ENCODE measurements at places on chromosomes 7 and 10.

- no peak for DNase-seq
Observed at GRCh38 chr7:107744345-107744750, 406 bp downstream of the CBLL1 start.

GRCh38 chr7:5211730-5212482 is 21.9 kb downstream of the WIPI2 start:
- DNase-seq, result no peak

DNA sequence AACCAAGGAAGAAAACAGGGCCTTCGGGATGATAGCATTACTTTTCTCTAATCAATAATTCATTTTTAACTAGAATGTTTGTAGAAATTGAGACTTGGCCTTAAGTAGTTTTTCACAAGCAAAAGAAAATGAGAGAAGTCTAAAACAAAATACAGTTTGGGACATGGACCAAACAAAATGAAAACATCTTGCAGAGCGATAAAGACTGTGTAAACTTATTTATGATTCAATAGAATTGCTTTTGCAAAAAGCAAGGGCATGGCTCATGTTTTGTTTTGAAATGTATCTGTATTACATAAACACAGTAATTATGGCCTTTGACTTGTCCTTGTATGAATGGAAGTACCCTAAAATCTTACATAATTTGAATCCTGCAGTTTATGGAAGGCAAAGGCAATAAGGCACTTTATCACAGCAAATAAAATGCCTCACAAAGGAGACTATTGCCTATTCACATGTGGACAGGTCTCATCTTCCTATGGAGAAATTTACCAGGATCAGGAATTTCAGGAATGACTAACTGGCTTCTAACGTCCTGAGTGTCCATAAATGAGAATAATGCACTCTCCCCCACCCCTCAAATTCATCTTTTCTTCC is 295.2 kb downstream of the PTEN start:
- DNase-seq, result no peak

- DNase-seq, result no peak
Observed at GRCh38 chr10:101827919-101828600, 9.8 kb upstream of the OGA start.

- DNase-seq, result peak; percentile 53
Observed at GRCh38 chr10:91901784-91902677, 7.3 kb downstream of the FGFBP3 start.

DNA sequence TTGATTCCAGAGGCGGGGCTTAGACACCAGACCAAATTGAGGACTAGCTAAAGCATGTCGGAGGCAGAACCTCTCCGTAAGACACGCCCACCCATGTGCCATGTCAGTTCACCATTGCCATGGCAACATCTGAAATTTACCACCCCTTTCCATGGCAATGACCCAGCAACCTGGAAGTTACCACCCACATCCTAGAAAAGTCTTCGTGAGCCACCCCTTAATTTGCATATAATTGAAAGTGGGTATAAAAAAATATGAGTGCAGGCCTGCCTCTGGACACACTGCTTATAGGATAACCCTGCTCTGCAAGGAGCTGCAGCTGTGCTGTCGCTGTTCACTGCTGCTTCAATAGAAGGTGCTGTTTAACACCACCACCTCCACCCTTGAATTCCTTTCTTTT is 28.0 kb downstream of the TMEM270 start:
- no peak for DNase-seq

DNA sequence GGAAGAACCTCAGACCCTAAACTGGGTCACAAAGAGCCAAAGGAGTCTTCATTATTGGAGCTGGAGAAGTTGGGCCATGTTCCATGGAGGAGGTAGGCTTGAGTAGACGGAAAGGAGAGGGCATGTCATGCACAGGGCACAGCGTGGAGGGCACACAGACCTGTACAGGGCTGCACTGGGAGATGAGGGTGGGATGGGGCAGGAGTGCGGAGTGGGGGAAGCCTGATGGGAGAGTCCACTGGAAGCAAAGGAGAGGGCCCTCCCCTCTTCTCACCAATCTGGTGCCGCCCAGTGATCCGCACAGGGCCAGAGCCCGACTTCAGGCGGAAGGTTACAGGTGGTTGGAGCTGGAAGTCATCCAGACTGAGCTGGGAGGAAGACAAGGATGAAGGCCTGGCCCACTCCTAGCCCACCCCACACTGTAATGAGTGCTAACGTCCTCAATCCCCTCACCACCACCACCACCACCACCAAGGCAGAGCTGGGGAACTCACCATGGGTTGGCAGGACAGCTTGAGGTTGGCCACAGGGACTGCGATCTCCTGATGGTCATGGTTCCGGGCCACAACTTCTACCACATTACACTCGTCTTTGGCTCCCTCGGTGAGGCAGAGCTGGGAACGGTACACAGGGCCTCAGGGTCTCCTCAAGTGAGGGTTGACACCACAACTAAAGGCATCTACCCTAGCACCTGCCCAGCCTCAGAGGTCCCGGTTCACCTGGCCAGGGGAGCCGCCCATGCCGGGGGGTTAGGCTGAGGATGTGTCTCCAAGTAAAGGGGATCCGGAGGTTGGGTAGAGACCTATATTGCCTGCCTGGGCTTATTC is 1.0 kb downstream of the NPM3 start:
- no peak for DNase-seq

- no peak for DNase-seq
Observed at GRCh38 chr7:29459589-29459988, 104.0 kb upstream of the PRR15 start.

- no peak for DNase-seq
Observed at GRCh38 chr7:2953588-2954407, 89.9 kb downstream of the CARD11 start.

DNA sequence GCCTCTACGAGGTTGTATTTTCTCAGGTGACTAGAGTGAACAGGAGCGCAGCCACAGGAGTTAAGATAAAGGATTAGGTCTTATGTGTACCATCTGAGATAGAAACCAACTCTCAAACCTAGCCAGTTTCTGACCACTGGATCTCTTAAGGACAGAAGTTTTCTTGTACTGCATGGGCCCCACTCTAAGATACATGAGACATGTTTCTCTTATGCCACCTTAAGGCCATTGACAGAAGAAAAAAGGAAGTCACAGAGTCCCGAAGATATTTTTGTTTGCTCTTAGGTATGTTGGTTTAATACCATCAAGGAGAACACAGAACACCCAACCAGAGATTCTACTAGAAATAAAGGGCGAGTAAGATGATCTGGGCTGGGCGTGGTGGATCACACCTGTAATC is 335.8 kb downstream of the FRMD4A start:
- no peak for DNase-seq

GRCh38 chr7:151459726-151460473 is 20.0 kb upstream of the CRYGN start:
- peak; percentile 78 for DNase-seq

- no peak for DNase-seq
Observed at GRCh38 chr10:132905661-132906060, 36.7 kb downstream of the CFAP46 start.

DNA sequence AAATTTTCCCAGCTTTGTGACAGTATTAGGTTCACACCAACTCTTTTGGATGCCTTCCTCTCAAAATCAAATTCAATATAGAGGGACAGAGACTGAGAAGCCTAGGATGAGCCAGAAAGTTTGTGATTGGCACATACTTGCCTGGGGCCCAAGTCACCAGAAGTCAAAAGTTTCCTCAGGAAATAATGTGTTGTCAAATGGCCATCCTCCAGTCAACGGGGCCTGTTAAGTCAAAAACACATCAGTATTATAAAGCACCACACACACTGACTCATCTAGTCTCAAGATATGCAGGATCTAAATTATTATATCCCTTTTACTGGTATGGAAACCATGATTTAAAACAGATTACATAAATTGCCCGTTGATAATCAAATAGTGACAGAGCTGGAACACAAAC is 158.1 kb downstream of the AHR start:
- DNase-seq, result no peak

DNA sequence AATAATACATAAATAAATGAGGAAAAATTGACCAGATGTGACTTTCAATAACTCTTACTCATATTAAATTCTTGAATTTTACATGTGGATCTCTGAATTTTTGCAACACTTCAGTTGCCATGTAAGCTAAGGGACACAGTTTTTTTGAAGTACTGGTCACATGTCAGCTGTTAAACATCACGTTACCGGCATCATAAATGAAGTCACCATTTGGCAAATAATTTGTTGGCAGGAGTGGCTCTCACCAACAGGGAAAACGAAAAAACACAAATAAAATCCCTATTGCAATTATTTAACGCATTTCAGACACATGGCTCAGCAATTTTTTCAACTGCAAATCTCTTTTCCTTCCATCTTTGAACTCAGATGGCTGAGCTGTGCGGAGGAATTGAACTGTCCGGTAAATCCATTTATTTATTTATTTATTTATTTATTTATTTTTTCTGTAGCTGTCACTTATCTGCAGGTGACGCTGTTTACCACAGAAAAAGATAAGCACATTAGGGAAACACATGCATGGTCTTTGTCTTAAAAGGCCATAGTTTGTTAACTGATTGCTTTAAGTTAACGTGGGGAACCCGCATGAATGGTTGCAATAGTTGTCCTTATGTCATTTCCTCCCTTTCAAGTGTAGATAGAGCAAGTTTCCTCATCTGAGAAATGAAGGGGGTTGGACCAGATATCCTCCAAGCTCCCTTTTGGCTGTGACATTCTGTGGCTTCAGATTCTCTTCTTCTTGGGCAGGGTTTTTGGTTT is 64.7 kb upstream of the JAZF1 start:
- DNase-seq, result peak; percentile 48

- DNase-seq, result no peak
Observed at GRCh38 chr10:131850383-131850870, 50.4 kb upstream of the PPP2R2D start.

DNA sequence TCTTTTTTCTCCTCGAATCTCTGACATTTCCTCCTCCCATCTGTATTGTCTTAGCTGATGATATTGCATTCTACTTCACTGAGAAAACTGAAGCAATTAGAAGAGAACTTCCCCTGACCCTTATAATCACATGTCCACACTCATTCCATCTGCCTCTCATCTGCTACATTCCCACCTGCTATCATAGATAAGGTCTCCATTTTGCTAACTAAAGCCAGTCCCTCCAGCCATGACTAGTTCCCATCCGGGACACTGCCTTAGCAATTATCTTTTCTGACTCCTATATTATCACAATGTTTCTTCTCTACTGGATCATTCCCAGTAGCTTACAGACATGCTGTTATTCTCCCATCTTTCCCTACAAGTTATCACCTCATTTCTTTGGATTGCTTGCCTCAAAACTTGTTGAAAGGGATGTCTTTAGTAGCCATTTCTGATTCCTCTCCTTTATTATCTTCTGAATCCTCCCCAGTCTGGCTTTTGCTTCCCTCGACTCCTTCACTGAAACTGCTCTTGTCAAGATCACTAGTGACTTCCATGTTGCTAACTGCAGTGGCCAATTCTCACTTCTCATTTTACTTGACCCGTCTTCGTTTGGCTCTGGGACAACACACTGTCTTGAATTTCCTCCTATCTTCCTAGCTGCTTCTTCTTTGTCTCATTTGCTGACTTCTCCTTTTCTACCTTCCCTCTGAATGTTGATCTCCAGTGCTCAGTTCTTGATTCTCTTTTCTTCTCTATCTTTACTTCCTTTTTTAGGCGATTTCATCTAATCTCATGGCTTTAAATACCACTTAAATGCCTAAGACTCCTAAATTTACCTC is 35.9 kb downstream of the FZD1 start:
- DNase-seq, result no peak

DNA sequence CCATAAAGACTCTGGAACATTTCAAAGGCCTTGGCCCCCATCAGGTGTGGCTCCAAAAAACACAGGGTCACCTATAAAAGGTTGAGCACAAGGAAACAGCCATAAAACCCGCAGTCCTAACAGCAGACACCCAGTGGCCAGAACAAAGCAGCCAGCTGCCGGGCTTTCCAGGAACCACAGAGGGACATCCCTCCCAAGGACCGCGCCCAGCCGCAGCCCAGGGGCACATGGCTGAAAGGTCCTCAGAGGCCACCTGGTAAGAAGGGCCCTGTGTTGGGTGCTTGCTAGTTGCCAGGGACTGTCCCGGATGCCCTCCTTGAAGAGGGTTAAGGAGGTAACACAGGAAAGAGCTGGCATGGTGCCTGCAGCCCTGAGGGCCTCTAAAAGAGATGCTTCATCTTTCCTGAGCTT is 32.7 kb downstream of the KCNMA1 start:
- DNase-seq, result no peak

DNA sequence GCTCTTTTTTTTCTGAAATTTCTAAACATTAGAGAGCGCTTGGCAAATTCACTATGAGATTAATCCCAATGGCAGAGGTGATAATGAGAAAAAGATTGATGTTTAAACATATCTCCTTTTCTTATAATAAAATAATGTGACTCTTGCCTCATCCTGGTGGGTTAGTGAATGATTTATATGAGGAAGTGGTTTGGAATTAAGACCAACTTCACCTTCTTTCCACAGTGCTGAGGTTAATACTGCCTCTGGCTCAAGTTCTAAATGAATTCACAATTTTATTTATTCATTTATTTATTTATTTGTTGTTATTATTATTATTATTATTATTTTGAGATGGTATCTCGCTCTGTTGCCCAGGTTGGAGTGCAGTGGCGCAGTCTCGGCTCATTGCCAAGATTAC is 40.5 kb upstream of the ADO start:
- no peak for DNase-seq

- DNase-seq, result no peak
Observed at GRCh38 chr7:148304083-148304335, 286.6 kb upstream of the C7orf33 start.

DNA sequence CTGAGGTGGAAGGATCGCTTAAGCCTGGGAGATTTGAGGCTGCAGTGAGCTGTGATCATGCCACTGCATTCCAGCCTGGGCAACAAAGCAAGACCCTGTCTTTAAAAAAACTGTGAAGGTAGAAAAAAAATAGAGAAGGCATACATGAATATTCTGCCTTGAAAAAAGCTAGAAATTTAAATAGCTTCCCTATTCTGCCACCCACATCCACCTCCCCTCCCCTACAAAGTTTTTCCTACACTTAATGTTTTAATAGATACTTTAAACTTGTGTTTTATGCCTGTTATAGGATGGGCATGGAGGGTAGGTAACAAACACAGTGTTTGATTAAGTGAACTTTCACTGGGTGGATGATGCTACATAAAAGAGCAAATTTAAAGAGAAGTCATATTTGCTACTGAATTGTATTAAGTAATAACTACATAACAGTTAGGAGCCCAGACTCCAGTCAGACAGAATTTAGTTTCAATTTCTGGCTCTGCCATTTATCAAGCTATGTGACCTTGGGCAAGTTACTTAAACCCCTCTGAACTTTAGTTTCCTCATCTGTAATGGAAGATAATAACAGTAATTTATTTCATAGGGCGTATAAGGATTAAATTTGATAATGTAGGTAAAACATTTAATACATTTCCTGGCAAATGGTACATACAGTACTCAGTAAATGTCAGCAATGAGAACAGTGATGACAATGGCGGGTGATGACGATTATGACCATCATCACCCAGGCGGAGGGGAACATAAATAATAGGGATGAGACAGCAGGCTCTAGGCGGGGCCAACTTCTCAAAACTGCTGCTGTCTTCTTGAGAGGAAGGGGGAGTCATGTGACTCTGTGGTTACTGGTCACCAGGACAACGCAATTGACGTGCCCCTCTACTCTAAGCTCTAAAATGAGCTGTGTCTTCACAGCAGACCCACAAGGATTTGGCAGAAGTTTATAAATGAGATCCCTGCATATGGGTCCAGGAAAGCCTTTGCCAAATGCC is 15.8 kb downstream of the DNMBP start:
- no peak for DNase-seq

- no peak for DNase-seq
Observed at GRCh38 chr10:30324448-30325110, 24.5 kb downstream of the MTPAP start.
